Posterior cingulate gyrus (tissue), 11 donors: ENCODE measurements at places on chromosomes 4 and X.
A peak's percentile ranks its signal among the peaks of the same experiment; 100 is the strongest.

DNA sequence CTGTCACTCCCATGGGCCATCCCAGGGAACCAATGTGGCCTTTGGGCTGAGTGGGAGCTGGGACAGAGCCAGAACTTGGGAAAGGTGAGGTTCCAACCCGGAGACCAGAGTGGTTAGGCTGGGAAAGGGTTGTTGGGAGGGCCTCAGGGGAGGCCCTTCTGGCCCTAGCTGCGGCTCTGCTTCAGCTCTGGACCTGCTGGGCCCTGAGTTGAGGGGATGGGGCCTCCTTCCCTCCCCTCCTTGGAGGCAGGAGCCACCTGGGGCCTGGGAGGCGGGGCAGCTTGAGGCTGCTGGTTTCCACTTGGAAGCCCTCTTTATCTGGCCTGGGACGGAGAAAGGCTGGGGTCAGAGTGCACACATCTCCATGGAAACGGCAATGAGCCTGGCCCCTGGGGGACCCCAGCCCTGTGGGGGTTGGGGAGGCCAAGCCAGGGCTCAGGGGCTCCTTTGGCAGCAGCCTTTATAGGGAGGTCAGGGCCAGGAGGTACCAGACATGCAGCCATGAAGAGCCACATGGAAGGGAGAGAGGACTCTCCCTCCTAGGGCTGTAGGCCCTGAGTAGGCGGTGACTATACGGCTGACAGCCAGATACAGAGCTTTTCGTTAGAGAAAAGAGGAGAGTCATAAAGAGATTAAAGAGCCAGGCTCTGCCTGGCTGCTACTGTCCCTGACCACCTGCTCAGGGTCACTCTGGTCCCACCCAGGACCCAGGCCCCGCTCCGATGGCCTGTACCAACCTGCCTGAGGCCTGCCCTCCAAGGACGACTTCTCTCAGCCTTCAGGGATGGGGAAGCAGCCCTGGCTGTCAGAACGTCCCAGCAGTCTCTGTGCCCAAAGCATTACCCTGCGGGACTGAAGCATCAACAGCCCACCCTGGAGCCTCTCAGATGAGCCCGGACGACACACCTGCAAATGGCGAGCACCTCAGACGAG lies 6.9 kb upstream of the NSD2 start:
- DNase-seq: no peak

DNA sequence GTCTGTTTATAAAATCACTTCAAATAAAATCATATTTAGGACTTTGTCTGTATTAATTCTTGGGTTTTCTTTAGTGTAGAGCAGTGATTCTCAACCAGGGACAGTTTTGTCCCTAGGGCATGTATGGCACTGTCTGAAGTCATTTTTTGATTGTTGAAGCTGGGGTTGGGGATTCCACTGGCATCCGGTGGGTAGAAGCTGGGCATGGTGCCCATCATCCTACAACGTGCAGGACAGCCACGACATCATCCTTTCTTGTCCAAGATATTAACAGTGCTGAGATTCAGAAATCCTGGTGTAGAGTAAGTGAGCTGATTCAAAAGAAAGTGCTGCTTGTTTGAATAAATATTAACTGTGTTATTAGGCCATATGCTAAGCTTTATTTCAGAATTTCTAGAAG lies 28.6 kb downstream of the DCLK2 start:
- no peak for DNase-seq

- no peak for DNase-seq
Observed at GRCh38 chr4:168673476-168673875, 176.6 kb downstream of the PALLD start.

DNA sequence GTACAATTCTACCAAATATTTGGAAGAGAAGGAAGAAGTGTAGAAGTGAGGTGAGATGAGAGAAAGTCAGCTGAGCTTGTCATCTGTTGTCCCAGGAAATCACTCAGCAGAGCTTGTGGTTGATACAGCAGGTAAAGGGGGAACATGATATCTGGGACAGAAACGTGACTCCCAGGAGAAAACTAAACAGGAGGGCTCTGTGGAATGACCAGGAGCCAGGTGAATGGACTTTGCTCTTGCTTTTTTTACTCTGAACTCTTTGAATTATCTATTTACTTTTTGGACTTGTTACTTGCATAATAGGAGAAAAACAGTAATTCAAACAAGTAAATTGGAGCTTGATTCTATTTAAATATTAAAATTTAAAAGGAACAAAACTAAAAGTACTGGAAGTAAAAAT lies 555.6 kb upstream of the FRG1 start:
- DNase-seq: no peak

DNA sequence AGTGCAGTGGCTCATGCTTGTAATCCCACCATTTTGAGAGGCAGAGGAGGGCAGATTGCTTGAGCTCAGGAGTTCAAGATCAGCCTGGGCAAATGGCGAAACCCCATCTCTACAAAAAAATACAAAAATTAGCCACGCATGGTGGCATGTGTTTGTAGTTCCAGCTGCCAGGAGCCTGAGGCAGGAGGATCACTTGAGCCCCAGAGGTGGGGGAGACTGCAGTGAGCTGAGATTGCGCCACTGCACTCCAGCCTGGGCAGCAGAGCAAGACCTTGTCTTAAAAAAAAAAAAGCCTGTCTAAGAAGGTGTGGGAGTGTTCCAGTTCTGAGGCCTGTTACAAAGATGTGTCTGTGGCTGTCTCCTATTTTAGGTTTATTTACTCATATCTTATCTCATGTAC lies 38.0 kb downstream of the PI4K2B start:
- DNase-seq: no peak

DNA sequence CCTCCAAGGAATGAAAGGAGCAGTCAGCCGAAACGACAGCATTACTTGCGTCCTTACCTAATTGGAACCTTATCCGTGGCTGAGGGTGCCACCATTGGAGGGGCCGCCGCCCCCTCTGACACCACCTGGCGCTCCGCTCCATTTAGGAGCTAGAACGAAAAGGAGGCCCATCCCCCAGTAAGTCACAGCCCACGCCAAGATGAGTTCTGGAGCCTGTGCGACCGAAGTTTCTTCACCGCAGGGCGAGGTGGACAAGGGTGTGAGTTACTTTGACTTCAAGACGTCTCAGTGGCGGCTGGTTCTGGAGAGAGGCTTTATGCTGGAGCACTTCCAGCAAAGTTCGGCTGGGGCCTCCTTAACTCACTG lies 729 bp upstream of the IRF2 start:
- no peak for DNase-seq

- DNase-seq: no peak
Observed at GRCh38 chrX:19776753-19777152, 110.6 kb downstream of the SH3KBP1 start.

DNA sequence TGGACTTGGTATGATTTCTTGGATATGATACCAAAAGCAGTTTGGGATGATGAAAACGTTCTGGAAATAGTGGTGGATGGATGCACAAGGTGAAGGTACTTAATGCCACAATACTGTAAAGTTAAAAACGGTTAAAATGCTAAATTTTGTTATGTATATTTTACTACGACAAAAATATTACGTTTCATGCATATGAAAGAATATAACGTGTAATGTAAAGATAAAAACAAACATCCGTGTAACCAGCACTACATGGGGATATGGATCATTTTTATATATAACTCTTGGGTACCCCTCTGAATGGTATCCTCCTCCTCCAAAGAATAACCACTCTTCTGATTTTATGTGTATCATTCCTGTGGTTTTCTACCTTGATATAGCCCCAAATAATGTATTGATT lies 862 bp upstream of the CENPU start:
- no peak for DNase-seq

DNA sequence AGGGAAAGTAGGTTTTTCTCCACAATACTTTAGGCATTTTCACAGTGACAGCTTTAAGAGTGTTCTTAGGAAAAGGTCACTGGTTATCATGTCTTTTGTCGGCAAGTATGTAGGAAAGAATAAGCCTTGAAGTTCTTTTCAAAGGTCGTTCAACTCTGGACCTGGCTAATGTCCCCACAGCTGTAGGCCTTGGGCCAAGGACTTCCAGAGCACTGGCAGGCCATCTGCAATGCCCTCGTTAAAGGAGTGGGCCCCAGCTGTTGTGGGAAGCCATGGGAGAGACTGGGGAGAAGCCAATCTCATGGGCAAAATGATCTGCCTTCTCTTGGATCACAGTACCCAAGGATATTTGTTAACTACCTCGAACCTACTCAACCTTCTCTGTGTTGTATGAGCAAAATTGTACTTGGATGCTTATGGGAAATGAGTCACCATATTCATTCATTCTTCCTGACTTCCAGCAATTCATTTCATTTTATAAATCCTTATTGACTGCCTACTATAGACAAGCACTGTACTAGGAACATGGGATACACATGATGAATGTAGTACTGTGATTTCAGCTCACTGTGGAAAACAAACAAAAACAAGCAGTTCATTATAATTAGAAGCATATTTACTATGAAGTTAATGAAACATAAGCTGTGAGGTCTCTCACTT lies 141.1 kb upstream of the KIT start:
- no peak for DNase-seq

DNA sequence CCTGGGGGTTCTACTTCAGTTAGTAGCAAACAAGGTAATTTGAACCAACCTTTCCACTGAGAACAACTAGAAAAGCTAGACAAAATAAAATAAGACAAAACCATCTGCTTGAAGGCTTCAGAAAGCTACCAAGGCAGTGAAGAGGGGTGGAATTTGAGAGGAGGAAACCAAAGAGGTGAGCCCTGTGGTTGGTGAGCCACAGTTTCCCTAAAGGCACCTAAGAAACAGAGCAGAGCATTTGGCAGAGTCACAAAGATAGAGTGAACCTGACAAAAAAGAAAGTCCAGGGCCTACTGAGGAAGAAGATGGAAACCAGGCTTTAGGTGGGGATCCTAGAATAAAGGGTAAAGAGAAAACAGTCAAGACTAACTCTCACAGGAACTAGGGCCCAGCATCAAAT lies 44.3 kb downstream of the CHST7 start:
- DNase-seq: no peak

DNA sequence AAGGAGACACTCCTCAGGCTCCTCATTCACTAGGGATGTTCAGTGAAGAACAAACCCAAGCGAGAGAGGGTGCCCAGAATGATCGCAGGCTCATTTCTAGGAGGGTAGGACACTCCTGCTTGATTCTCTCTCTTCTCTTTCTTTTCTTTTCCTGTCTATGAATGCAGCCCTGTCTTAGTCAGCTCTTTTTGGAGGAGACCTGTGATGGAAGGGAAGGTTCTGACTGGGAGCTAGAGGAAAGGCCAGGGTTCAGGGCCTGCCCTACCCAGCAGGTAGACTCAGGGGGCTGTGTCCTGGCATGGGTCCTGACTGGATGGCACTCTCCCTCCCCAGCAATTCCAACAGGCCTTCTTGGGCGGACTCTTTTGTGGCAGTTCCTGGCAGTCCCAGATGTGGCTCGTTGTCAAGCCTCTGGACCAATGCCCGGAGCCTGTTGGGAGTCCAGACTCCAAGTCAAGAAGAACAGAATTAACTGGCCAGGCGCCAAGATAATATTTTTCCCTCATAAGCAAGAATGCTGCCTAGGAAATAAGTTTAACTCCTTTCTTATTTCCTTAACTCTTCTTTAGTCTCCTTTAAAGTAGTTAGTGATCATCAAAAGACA lies 139.4 kb upstream of the SCML1 start:
- DNase-seq: no peak

DNA sequence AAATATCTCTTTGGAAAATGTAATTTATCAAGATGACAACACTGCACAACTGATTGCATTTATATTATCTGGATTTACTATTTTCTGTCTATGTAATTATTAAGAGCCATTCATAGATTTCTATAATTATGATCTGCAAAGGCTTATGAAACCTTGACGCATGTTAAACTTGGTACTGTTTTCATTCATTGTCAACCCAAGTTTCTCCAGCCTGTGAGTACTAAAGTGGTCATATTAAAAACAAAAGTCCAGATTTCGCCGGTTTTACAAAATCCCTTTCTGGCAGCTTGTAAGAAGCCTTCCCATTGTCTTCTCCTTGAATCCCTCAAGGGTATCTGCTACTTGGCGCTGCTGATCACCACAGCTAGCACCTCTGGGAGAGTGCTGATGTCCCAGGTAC lies 19.7 kb upstream of the GRPR start:
- DNase-seq: no peak

DNA sequence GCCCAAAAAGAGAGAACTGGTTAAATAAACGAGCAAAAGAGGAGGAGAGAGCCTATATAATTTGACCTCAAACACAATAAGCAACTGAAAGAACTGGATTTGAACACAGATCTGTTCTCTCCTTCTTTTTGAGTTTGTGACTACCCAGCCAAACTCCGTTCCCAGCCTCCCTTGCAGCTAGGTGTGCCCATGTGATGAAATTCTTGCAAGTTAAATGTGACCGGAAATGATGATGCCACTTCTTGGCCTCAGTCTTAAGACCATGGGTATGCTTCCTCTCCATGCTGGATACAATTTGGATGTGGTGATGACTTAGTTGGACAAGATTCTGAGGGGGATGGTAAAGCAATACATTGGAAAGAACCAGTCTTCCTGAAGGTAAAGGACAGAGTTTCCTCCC lies 204.1 kb downstream of the PTTG2 start:
- DNase-seq: no peak

DNA sequence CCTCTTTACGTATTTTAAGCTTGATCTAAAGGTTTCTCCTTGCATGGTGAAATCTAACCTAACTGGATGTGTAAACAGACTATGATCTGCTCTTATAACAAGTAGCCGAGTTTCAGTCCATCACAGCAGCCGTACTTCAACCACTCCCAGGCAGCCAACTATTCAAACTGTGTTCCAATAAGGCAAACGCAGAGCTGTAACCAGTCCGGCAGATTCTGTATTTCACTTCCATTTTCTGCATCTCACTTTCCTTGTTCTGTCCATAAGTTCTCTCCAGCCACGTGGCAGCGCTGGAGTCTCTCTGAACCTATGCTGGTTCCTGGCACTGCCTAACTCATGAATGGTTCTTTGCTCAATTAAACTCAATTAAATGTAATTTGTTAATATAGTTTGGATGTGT lies 132.6 kb downstream of the FHDC1 start:
- no peak for DNase-seq

- DNase-seq: no peak
Observed at GRCh38 chrX:13852001-13852695, 35.3 kb upstream of the GPM6B start.

GRCh38 chr4:140893939-140894338 lies 137.8 kb upstream of the TBC1D9 start:
- no peak for DNase-seq

- no peak for DNase-seq
Observed at GRCh38 chr4:146087856-146088255, 87.7 kb upstream of the LSM6 start.

- DNase-seq: peak; percentile 88
Observed at GRCh38 chr4:15778289-15779241, at the start of gene CD38. TSS of gene CD38 (plus strand) at chr4:15778328. CDS start at chr4:15778415, 87 bp downstream.

GRCh38 chrX:2676794-2677675 lies 14.1 kb upstream of the CD99 start:
- no peak for DNase-seq

DNA sequence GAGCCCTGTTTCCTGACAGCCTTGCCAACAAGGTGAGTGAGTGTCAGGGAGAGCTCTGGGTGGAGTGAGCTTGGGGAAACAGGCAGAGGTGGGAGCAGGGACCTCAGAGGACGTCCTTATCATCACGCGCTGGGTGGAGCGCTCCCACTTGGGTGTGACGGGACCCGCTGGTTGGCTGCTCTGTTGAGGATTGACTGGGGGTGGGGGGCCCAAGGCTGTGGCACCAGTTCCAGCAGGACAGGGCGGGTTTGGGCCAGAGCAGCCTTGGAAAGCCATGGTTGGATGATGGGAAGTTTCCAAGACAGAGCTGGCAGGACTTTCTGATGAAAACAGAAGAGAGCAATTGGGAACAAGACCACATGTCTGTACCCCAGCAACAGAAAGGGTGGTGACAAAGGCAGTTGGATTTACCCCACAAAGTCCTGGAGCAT lies 3.0 kb upstream of the PCGF3 start:
- DNase-seq: no peak

- no peak for DNase-seq
Observed at GRCh38 chrX:13387666-13388494, 68.0 kb upstream of the ATXN3L start.
